ENCODE measurements at places on chromosomes 16 and 17.

DNA sequence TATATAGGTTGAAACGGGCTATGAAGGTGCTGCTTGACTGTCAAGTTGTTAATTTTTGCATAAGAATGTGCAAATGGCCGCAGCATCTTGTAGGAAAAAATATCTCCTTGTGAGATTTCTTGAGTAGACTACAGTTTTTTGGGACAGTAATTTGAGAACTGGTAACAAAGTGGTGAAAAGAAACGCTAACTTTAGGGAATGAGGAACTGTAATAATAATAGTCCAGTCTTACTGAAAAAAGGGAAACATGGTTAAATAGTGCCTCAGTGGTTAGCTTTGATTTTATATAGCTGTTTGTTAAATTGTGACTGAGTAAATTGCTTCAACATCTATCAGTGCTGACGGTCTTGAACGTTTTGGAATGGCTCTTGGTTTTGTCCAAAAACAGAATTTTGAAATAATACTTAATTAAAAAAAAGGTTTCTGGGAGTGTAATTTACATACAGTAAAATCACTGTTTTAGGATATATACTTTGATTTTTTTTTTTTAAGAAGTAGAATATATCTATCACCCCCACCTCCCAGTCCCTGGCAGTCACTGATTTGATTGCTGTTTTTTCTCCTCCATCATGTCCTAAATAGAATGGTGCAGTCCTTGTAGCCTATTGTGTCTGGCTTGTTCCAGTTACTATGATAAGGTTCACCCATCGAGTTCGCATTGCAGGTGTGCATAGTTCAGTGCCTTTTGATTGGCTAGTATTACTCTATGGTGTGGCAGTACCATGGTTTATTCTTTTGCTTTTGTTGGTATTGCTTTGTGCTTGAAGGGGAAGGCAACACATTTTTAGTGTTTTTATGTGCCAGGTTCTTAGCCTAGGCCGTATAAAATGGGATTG is 2.8 kb downstream of the HAPSTR1 start:
- no peak for DNase-seq

DNA sequence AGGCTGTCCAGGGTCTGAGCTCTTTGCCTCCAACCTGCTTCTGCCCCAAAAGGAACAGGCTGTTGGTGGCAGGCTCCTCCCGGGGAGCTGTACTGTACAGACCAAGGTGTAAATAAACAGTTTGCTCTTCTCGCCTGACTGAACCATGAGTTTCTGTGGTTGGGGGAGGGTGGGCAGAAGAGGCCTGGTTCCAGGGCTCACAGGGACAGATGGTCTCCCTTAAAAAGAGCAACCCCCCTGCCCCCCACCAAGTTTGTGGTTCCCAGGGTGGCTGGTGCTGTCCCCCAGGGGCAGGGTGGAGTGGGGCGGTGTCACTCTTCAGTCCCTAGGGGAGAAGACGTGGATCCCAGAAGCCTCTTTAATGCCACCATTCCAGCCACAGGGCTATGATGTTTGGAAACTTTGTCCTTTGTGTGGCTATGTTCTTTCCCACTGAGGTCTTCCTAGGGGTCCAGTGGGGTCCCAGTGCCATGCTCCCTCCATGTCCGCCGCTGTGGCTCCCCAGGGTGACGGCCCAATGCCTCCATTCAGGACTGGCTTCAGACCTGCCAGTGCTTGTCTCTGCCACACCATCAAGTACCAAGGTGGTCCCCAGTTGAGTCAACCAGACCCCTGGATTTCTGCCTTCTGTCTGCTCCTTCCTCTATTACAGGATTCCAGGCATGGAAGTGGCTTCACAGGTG is 146.7 kb downstream of the RAB11FIP4 start:
- DNase-seq = no peak

GRCh38 chr17:59361386-59361785 is 29.9 kb downstream of the YPEL2 start:
- no peak for DNase-seq

GRCh38 chr17:57338257-57338914 is 82.1 kb downstream of the MSI2 start:
- no peak for DNase-seq

DNA sequence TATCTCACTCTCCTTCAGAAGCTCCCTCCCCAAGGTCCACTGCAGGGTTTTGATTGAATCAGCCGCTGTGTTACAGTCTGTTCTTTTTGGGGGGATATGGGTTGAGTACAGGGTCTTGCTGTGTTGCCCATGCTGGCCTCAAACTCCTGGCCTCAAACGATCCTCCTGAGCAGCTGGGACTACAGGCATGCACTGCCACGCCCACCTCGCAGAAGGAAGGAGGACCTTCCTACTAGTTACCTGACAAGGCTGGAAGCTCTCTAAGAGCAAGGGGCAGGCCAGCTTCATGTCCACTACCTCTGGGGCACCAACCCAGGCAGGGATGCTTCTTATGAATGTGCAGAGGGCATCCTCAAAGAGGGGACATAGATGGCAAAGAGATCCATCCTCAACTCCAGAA is 1.9 kb upstream of the MMP28 start:
- no peak for DNase-seq

DNA sequence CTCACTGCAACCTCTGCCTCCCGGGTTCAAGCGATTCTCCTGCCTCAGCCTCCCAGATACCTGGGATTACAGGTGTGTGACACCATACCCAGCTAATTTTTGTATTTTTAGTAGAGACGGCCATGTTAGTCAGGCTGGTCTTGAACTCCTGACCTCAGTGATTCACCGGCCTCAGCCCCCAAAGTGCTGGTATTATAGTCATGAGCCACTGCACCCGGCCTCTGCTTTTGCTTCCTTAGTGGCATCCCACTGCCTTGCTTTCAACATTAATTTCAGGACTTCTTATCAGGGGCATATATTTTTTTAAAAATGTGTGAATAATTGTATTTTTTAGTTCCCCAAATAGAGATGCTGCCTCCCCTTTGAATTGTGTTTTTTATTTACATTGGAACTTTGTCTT is 98.8 kb downstream of the SYCE1L start:
- peak; percentile 65 for DNase-seq

DNA sequence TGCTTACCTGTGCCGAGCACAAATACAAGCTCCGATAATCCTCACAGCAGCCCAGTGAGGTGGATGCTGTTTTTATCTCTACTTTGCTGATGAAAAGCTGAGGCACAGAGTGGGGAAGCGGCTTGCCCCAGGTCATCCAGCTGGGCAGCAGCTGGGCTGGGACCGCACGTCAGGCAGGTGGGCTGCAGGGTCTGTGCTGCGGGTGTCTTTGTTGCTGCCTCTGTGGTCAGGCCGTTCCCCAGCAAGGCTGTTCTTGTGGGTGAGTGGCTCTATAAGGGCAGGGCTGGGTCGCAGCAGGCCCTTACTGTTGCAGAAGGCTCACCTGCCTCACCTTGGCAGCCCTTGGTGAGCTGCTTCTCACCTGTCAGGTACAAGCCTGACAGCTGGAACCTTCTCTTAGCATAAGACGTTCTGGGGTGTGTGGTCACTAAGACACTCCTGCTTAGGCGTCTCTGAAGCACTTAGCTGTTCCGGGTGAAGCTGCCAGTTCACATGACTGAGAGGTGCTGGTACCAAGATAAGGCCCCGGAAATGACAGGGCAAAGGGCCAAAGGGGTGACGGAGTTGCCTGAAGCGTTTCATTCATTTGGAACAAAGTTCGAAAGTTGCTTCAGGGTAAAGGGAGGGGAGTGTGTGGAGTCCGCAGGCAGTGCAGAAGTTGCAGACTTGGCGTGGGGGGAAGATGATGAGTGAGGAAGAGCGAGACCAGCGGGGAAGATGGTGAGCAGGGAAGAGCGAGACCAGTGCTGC is 17.4 kb downstream of the IRF8 start:
- DNase-seq = no peak

DNA sequence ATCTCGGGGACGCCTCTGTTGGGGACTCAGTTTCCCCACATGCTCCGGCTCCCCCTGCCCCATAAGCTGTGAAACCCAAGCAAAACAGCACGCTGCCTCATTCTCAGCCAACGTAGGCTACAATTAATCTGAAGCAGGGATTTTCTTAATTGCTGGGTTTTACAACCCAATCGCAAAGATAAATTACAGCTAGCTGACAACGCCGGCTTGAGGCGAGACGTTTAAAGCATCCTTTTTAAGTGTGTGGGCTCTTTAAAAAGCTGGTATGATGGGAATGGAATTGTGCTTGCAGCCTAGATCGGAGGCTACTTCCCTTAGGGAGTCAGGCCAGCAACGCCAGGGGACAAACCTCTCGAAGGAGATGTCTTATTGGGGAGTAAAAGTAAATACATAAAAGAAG is 185.3 kb downstream of the ZNF423 start:
- no peak for DNase-seq

DNA sequence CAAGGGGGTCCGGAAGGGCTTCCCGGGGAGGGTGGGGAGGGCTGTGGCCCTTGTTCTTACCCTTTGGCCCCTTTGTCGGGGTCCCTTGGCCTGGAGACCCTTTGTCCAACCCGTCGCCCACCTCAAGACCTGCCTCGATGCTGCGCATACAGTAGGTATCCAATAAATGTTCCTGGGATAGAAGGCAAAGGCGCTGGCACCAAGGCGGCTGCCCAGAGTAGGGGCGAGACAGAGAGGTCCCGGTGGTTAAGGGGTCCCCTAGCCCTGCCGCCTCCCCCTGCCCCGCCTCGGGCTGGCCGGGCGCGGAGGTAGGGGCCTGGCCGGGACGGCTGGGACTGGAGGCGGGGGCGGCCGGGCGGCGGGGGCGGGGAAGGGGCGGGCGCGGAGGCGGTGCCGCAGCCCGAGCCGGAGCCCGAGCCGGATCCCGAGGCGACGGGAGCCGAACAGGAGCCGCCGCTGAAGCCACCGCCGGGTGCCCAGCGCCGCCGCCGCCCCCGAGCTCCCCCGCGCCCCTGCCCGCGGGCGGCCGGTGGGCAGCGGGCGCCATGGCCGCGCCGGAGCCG is at the start of gene NHERF2:
Gene NHERF2 (plus strand): TSS at position 442 of the 563 bp plus-strand sequence. CDS start 104 bp downstream, at position 546.
- no peak for DNase-seq
